RWPE2 (cell line): ENCODE measurements at places on chromosomes 6 and 20.

GRCh38 chr6:134413241-134413643, 95.3 kb upstream of the SGK1 start:
- no peak overlapping the region for H3K27ac ChIP-seq
- H3K4me1 ChIP-seq, result no peaks in the 10 kb centered on the region
- no peak for DNase-seq
- H3K27me3 ChIP-seq, result no peaks in the 10 kb centered on the region
- no peak overlapping the region for H3K4me3 ChIP-seq
- H3K36me3 ChIP-seq, result no peaks in the 10 kb centered on the region

DNA sequence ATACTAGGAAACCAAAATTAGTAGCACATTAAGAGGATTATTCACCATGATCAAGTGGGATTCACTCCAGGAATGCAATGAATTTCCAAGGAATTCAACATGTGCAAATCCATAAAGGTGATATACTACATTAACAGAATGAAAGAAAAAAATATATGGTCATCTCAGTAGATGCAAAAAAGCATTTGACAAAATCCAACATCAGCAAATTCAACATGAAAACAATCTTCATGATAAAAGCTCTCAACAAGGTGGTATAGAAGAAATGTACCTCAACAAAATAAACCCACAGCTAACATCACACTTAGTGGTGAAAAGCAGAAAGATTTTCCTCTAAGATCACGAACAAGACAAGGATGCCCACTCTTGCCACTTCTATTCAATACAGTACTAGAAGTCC, 74.4 kb upstream of the PDE10A start:
- H3K27me3 ChIP-seq, result peaks cover 4% of the 10 kb centered on the region
- no peaks in the 10 kb centered on the region for H3K4me1 ChIP-seq
- DNase-seq, result no peak
- H3K4me3 ChIP-seq, result no peak overlapping the region

GRCh38 chr20:23437126-23437899, 2.2 kb upstream of the CSTL1 start:
- no peak for DNase-seq
- no peak overlapping the region for H3K4me3 ChIP-seq
- H3K4me1 ChIP-seq, result no peaks in the 10 kb centered on the region
- no peaks in the 10 kb centered on the region for H3K36me3 ChIP-seq
- no peaks in the 10 kb centered on the region for H3K27me3 ChIP-seq

DNA sequence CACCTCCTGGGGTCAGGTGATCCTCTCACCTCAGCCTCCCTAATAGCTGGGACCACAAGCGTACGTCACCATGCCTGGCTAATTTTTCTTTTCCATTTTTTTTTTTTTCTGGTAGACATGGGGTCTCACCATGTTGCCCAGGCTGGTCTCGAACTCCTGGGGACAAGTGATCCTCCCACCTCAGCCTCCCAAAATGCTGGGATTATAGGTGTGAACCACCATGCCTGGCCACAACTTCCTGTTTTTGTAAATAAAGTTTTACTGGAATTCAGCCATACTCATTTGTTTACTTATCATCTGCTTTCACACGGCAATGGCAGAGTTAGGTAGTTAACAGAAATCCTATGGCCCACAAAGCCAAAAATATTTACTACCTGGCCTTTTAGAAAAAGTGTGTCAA, 7.8 kb upstream of the RUNX2 start:
- no peak overlapping the region for H3K27ac ChIP-seq
- no peaks in the 10 kb centered on the region for H3K4me1 ChIP-seq
- H3K36me3 ChIP-seq, result no peaks in the 10 kb centered on the region

GRCh38 chr20:29750268-29750899, 1507.1 kb upstream of the DEFB115 start:
- no peaks in the 10 kb centered on the region for H3K4me1 ChIP-seq
- DNase-seq, result peak; percentile 76

DNA sequence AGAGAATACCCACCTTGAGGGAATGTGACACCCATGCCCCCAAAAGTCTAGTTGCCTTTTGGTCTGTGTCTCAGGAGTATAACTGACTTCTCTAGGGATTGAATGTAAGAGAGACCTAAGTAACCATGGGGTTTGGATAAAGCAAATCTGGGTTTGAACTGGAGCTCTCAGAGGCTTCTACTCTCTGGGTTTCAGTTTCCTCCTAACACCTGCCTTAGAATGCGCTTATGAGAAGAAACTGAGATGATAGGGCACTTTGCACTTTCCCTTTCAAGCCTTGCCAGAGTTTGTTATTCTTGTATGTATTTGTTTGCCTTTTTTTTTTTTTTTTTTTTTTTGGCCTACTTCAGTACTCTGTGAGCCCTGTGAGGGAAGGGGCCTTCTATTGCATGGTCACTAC, 19.4 kb downstream of the SDHAF4 start:
- no peaks in the 10 kb centered on the region for H3K4me1 ChIP-seq
- peaks cover 25% of the 10 kb centered on the region for H3K36me3 ChIP-seq
- H3K27me3 ChIP-seq, result no peaks in the 10 kb centered on the region
- DNase-seq, result no peak

- H3K4me3 ChIP-seq, result no peak overlapping the region
- H3K4me1 ChIP-seq, result no peaks in the 10 kb centered on the region
- H3K36me3 ChIP-seq, result peaks cover 27% of the 10 kb centered on the region
- peak overlapping the region; percentile 1 for H3K27ac ChIP-seq
- no peaks in the 10 kb centered on the region for H3K27me3 ChIP-seq
- no peak for DNase-seq
These were observed 29.5 kb downstream of the SNX5 start for GRCh38 chr20:17938871-17939619.

GRCh38 chr20:21096321-21097043, 9.7 kb downstream of the LINC00237 start:
- H3K27me3 ChIP-seq, result peaks cover 74% of the 10 kb centered on the region
- DNase-seq, result no peak

GRCh38 chr6:113585246-113585645, 271.9 kb upstream of the MARCKS start:
- no peaks in the 10 kb centered on the region for H3K36me3 ChIP-seq
- no peak overlapping the region for H3K4me3 ChIP-seq
- H3K27ac ChIP-seq, result no peak overlapping the region
- H3K27me3 ChIP-seq, result no peaks in the 10 kb centered on the region
- no peaks in the 10 kb centered on the region for H3K4me1 ChIP-seq
- no peak for DNase-seq

GRCh38 chr6:156438350-156438923, 338.7 kb upstream of the ARID1B start:
- no peak overlapping the region for H3K4me3 ChIP-seq
- no peaks in the 10 kb centered on the region for H3K36me3 ChIP-seq
- DNase-seq, result no peak
- no peaks in the 10 kb centered on the region for H3K4me1 ChIP-seq
- no peak overlapping the region for H3K27ac ChIP-seq

DNA sequence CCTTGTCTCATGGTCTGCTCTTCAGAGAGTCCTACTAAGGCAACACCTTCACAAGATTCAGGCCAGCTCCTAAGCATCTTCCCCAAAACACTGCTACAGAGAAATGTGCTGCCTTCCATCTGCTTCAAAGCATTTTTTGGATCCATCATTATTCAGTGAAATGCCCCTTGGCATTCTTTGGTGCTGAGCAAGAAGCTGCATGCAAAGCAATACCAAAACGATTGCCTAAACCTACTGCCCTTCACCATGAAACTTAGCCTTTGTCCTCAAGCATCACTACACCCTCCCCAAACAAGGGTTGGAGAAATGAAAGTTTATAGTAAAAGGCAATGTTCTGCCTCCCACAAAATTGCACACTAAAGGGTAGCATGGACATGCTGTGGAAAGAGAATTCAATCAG, 93.5 kb downstream of the SNAP25 start:
- no peaks in the 10 kb centered on the region for H3K27me3 ChIP-seq
- H3K4me1 ChIP-seq, result peaks cover 19% of the 10 kb centered on the region
- H3K4me3 ChIP-seq, result no peak overlapping the region
- H3K36me3 ChIP-seq, result no peaks in the 10 kb centered on the region
- DNase-seq, result no peak

GRCh38 chr6:142907544-142907943, 37.4 kb downstream of the HIVEP2 start:
- no peaks in the 10 kb centered on the region for H3K27me3 ChIP-seq
- DNase-seq, result no peak
- no peak overlapping the region for H3K27ac ChIP-seq
- peaks cover 32% of the 10 kb centered on the region for H3K4me1 ChIP-seq
- H3K4me3 ChIP-seq, result no peak overlapping the region

DNA sequence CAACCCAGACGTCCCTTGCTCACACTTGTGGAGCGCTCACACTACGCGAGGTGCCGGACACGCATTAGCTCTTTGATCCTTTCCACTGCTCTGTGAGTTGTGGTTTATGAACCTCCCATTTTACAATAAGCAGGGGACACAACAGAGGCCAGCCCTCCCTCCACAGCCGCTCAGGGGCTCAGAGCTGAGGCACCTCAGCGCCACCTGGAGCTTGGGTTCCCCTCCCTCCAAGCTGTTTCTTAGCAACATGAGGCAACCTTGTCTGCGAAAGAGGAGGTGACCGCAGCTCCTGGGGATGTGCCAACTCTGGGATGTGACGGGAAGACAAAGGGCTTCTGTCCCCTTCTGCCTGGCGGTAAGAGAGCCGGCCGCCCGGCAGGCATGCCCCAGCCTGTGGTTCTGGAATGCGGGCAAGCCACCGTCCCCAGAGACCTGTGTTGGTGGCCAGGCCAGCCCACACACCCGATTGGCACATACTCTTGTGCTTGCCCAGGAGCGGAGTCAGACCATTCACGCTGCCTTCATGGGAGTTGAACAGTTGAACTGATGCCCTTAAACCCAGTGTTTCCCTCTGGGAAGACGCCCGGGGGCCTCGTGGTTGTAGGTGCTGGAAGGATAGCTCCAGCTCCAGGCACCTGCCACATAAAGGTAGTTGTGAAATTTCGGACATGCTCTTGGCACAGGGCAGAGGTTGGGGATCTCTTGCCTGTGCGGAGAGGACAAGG, 44.5 kb downstream of the RBM38 start:
- no peaks in the 10 kb centered on the region for H3K27me3 ChIP-seq
- H3K36me3 ChIP-seq, result no peaks in the 10 kb centered on the region
- H3K4me1 ChIP-seq, result peaks cover 23% of the 10 kb centered on the region
- peak; percentile 96 for DNase-seq
- H3K4me3 ChIP-seq, result no peak overlapping the region

DNA sequence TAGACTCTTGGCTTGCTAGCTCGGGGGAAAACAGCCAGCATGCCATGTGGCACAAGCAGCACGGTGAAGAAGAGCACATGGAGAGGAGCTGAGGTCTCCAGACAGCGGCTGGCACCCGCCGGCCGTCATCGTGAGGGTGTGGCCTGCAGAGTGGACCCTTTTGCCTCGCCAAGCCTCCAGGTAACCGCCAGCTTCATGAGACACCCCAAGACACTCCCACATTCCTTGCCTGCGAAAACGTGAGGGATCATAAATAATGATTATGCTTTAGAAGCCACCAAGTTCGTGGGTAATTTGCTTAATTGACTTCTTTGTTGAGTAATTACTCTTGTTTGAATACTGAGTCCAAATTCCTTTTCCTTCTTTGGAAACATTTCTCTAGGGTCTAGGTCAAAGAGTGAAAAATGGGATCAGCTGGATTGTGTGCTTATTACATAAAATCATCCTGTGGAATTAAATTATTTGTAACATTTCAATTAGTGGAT, 23.2 kb downstream of the FAM50B start:
- no peak for DNase-seq
- no peak overlapping the region for H3K27ac ChIP-seq
- H3K4me3 ChIP-seq, result no peak overlapping the region
- H3K4me1 ChIP-seq, result peaks cover 3% of the 10 kb centered on the region
- no peaks in the 10 kb centered on the region for H3K36me3 ChIP-seq

DNA sequence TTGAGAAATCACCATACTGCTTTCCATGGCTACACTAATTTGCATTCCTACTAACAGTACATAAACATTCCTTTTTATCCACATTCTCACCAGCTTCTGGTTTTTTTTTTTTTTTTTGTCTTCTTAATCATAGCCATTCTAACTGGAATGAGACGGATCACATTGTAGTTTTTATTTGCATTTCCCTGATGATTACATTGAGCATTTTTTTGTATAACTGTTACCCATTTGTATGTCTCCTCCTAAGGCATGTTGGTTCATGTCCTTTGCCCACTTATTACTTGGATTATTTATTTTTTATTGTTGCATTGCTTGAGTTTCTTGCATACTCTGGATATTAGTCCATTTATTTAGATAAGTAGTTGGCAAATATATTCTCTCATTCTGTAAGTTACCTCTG, 258.0 kb downstream of the MEI4 start:
- no peak for DNase-seq
- no peaks in the 10 kb centered on the region for H3K4me1 ChIP-seq
- no peak overlapping the region for H3K4me3 ChIP-seq
- no peaks in the 10 kb centered on the region for H3K36me3 ChIP-seq
- no peak overlapping the region for H3K27ac ChIP-seq

DNA sequence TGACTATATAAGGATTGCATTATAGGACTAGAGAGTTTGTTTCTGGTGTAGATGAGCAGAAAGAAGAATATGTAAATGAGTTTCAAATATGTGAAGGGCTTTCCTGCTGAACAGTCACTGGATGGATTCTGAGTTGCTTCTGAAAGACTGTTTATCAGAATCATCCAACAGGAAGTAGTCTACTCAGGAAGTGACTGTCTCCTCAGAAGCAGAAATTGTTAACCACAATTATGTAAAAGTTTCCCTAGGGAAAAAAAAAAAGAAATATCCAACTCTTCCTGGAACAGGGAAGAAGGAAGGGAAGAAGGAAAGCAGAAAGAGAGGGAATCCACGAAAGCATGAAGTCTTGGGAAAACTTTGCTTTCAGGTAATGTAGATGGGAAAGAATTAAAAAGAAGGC, 138.9 kb downstream of the TENT5A start:
- no peak overlapping the region for H3K4me3 ChIP-seq
- peaks cover 16% of the 10 kb centered on the region for H3K4me1 ChIP-seq
- H3K36me3 ChIP-seq, result no peaks in the 10 kb centered on the region
- H3K27me3 ChIP-seq, result no peaks in the 10 kb centered on the region
- H3K27ac ChIP-seq, result peak overlapping the region; percentile 54
- no peak for DNase-seq

DNA sequence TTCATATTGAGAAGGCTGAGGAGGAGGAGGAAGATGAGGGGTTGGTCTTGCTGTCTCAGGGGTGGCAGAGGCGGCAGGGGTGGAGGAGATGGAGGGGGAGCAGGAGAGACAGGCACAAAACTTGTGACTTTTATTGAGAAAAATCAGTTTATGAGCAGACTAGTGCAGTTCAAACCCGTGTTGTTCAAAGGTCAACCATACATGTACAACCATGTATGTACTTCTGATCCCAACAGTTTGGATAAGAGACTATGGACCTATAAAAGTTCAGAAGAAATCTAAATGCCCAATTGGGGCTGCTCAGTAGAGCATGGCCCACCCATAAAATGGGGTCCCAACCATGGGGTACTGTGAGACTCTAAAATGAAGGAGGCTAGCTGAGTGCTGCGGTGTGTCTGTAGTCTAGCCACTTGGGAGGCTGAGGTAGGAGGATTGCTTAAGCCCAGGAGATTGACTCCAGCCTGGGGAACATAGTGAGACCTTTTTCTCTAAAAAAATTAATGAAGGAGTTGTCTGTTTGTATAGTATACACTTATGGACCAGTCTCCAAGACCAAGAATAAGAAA, 7.6 kb upstream of the SLC22A7 start:
- DNase-seq, result no peak
- H3K27me3 ChIP-seq, result peaks cover 6% of the 10 kb centered on the region
- no peak overlapping the region for H3K4me3 ChIP-seq
- no peaks in the 10 kb centered on the region for H3K36me3 ChIP-seq
